Tibial nerve (tissue), 4 donors: ENCODE measurements at places on chromosomes 6 and 20. TPM values are rescaled to one million over a fixed set of nuclear protein-coding genes. Genes with fewer than 3 reads are reported as not detected.
A peak's percentile ranks its signal among the peaks of the same experiment; 100 is the strongest.

DNA sequence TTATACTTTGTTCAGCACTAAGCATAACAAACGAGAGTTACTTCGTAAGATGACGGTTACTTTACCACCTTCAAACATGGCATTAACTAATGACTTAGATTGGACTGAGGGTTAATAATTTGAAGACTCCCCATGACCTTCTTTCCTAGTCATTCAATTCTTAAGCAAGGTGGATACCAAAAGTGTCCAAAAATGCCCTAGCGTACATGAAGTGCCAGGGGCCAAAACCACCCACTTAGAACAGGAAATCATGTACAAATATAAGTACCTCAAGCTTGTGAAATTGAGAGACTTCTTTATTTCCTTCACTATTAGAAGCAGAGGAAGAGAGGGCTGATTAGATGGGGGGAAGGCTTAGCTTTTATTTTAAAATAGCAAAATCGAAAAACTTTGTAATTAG, 166.4 kb downstream of the ATXN1 start:
- H3K36me3 ChIP-seq, result no peaks in the 10 kb centered on the region
- no peaks in the 10 kb centered on the region for H3K27me3 ChIP-seq
- no peaks in the 10 kb centered on the region for H3K4me1 ChIP-seq
- no peak for DNase-seq

- H3K4me1 ChIP-seq, result peaks cover 30% of the 10 kb centered on the region
- H3K27ac ChIP-seq, result no peak overlapping the region
- H3K4me3 ChIP-seq, result no peak overlapping the region
- peaks cover 6% of the 10 kb centered on the region for H3K36me3 ChIP-seq
- DNase-seq, result no peak
Measured at GRCh38 chr20:34042262-34042661, 48.6 kb downstream of the RALY start.

DNA sequence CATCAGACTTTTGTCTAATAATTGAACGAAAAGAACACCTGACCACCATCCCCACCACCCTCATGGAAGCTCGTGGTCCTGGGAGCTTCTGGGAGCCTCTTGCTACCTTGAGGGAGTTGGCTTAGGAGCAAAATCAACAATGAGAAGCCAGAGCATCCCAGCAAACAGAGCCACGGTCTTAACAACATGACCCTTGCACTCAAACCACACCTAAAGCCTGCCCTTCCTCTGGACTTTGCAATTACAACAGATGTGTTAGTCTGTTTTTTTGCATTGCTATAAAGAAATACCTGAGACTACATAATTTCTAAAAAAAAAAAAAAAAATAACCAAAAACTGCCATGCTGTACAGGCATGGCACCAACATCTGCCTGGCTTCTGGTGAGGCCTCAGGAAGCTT, 9.5 kb upstream of the RBM24 start:
- H3K4me1 ChIP-seq, result no peaks in the 10 kb centered on the region
- H3K36me3 ChIP-seq, result no peaks in the 10 kb centered on the region
- no peak for DNase-seq

DNA sequence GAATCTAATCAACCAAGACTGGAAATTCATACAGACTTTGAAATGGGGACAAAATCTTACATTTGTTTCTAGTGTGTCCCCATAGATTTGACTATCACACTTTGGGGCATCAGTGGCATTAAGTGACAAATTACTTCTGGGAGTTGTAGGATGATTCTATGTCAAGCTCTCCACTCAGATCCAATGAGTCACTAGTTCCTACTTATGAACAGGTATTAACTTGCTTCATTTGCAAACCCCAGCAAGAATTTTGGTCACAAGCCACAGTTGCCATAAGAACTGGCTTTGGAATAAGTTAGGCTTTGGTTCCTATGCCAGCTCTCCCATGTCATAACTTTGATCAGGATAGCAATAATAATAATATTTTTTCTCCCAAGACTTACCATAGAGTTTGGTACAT, 77.6 kb upstream of the PTPRK start:
- no peaks in the 10 kb centered on the region for H3K27me3 ChIP-seq
- no peak overlapping the region for H3K27ac ChIP-seq
- DNase-seq, result no peak
- no peak overlapping the region for H3K4me3 ChIP-seq
- H3K36me3 ChIP-seq, result no peaks in the 10 kb centered on the region
- no peaks in the 10 kb centered on the region for H3K4me1 ChIP-seq

GRCh38 chr20:63552481-63553249, 1.3 kb upstream of the FNDC11 start:
- no peak overlapping the region for H3K27ac ChIP-seq
- peaks cover 30% of the 10 kb centered on the region for H3K27me3 ChIP-seq
- no peaks in the 10 kb centered on the region for H3K36me3 ChIP-seq
- H3K4me3 ChIP-seq, result no peak overlapping the region

- no peak overlapping the region for H3K4me3 ChIP-seq
- no peak overlapping the region for H3K27ac ChIP-seq
- no peak for DNase-seq
- no peaks in the 10 kb centered on the region for H3K27me3 ChIP-seq
- no peaks in the 10 kb centered on the region for H3K36me3 ChIP-seq
- H3K4me1 ChIP-seq, result no peaks in the 10 kb centered on the region
Measured at GRCh38 chr6:5286780-5287179, 25.5 kb downstream of the FARS2 start.

- no peak overlapping the region for H3K4me3 ChIP-seq
- H3K27me3 ChIP-seq, result no peaks in the 10 kb centered on the region
- no peaks in the 10 kb centered on the region for H3K36me3 ChIP-seq
- no peak for DNase-seq
- H3K4me1 ChIP-seq, result no peaks in the 10 kb centered on the region
Measured at GRCh38 chr6:123480986-123481385, 155.8 kb downstream of the TRDN start.

- H3K4me1 ChIP-seq, result no peaks in the 10 kb centered on the region
- peak overlapping the region; percentile 73 for H3K27ac ChIP-seq
- no peak for DNase-seq
- no peak overlapping the region for H3K4me3 ChIP-seq
Measured at GRCh38 chr6:7147051-7147671, 39.4 kb downstream of the RREB1 start.

DNA sequence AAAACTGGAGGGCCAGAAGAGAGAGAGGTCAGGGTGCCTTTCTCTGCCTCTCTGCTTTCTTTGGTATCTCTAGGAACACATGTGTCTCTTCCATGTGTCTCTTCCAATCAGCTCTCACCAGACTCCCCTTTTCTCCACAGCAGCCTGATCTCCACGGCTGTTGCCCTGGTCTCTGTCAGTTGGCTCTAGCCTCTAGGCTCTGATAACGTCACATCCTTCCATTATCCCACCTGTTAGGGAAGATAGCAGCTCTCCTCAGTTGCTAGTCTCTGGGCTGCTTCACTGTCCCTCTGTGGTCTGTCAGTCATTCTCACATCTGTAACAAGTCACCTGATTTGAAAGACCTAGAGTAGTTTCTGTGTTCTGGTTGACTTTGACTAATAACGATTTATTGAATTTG, 80.2 kb downstream of the PLCB4 start:
- H3K27ac ChIP-seq, result no peak overlapping the region
- H3K4me1 ChIP-seq, result peaks cover 5% of the 10 kb centered on the region
- H3K4me3 ChIP-seq, result no peak overlapping the region
- H3K36me3 ChIP-seq, result no peaks in the 10 kb centered on the region

GRCh38 chr6:165770397-165771082, 107.5 kb upstream of the PDE10A start:
- H3K27me3 ChIP-seq, result no peaks in the 10 kb centered on the region
- H3K36me3 ChIP-seq, result no peaks in the 10 kb centered on the region
- no peak for DNase-seq

Gene ECT2L
- total RNA-seq, result 1.1 TPM

Gene HUS1B
- total RNA-seq, result 8.4 TPM

Gene TRIM15
- total RNA-seq, result not detected

Gene CCN2
- 411 TPM for total RNA-seq

Gene C20orf202
- not detected for total RNA-seq

Gene RAMACL
- total RNA-seq, result 9.6 TPM
